ENCODE measurements at places on chromosomes 1 and 21. TPM values are rescaled to one million over a fixed set of nuclear protein-coding genes. Genes with fewer than 3 reads are reported as not detected.

Gene CNKSR1
- polyA plus RNA-seq, result 5.8 TPM

Gene CLDN19
- not detected for polyA plus RNA-seq

DNA sequence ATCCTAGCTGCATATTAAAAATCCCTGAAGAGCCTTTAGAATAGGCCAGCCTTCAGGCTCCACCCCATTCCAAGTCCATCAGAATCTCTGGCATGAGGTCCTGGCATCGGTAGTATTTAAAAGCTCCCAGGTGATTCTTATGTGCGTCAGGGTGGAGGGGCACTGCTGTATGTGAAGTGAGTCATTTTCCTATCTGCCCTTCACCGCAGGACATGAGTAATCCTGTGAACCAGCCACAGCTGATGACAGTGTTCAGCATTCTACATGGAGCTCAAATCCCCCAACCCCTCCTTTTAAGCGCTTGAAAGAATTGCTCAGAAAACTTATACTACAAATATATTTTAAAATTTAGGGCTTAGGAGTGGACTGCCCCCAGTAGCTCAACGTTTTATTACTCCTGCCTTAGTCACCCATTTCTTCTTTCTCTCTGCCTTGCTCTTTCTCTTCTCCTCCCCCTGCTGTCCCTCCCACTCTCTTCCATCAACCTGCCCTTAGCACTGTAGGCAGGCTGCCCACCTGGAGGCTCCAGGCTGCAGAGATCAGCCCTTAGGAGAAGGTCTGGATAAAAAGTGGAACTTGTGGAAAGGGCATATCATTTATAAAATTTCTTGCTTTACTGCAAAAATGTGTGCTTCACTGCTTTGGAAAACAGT, 73.8 kb upstream of the ZNF281 start:
- no peaks in the 10 kb centered on the region for H3K27me3 ChIP-seq
- no peaks in the 10 kb centered on the region for H3K4me1 ChIP-seq
- H3K4me3 ChIP-seq, result no peak overlapping the region

Gene AQP10
- not detected for polyA plus RNA-seq

DNA sequence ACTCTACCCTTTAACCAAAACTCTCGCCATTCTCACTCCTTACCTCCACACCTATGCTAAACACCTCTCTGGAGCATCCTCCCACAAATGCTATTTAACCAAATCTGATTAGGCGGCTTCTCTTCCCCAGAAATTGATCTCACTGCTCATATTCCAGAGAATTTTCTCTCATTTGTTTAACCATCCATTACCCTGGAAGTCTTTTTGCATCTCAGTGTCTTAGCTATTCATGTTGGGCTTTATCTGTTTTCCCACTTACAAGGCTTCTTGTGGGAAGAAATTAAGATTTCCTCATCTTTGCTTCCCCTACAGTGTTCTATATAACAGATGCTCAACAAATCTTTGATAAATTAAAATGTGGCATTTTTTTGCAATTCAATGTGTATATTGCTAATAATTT, 45.5 kb downstream of the MYSM1 start:
- H3K27me3 ChIP-seq, result no peaks in the 10 kb centered on the region
- H3K4me1 ChIP-seq, result no peaks in the 10 kb centered on the region
- H3K27ac ChIP-seq, result no peak overlapping the region

Gene REN
- polyA plus RNA-seq, result not detected

DNA sequence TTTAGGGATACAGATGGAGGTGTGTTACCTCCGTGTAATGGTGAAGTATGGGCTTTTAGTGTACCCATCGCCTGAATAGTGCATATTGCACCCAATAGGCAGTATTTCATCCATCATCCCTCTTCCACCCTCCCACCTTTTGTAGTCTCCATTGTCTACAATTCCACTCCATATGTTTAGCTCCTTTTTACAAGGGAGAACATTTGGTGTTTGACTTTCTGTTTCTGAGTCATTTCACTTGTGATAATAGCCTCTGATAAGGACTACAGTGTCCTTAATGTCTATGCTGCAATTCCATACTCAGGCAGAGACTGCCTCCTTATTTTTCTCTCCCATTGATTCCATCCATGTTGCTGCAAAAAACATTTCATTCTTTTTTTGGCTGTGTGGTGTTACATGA, 48.7 kb downstream of the OVGP1 start:
- H3K27ac ChIP-seq, result no peak overlapping the region
- peaks cover 5% of the 10 kb centered on the region for H3K27me3 ChIP-seq
- H3K36me3 ChIP-seq, result no peaks in the 10 kb centered on the region
- DNase-seq, result no peak
- H3K4me3 ChIP-seq, result no peak overlapping the region

DNA sequence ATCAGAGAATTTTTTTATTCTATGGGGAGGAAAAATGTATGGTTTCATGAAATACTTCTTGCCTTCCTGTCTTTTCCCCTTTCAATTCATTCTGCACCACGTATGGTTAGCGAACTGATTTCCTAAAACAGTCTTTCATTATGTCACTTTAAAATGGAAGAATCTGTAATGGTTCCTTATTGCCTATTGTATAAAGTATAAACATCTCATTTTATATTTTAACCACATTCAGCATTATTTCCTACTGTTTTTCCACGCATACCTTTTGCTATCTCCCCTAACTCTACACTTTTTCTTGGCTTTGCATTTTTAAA, 232.3 kb upstream of the B3GALT2 start:
- no peak for DNase-seq
- H3K36me3 ChIP-seq, result no peaks in the 10 kb centered on the region
- H3K4me1 ChIP-seq, result peaks cover 12% of the 10 kb centered on the region
- no peaks in the 10 kb centered on the region for H3K27me3 ChIP-seq

DNA sequence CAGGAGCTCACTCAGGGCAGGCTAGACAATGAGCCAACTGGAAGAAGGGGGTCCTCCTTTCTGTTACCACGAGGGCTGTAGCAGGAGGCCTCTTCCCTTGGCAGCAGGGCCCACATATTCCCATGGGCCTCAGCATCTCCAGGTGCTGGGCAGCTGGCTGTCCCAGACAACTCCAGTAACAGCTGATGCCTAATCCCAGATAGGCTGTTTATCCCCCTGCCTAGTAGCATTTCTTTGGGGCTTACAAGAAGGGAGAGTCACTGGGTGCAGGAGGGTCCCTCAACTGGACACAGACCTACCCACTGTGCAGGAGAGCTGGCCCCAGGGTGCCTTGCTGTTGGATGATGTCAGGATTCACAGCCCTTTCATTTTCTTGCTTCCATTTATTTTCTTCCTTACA, 278.2 kb downstream of the DSCAM start:
- no peaks in the 10 kb centered on the region for H3K4me1 ChIP-seq
- no peak overlapping the region for H3K4me3 ChIP-seq
- H3K27ac ChIP-seq, result no peak overlapping the region
- no peak for DNase-seq

Gene FALEC
- 1.1 TPM for polyA plus RNA-seq
